Cardiac atrium fibroblast (primary cell): ENCODE measurements at places on chromosomes 4 and X. TPM values are rescaled to one million over a fixed set of nuclear protein-coding genes. Genes with fewer than 3 reads are reported as not detected.

RBM47 gene
- total RNA-seq: 0.54 and 2.4 TPM in 2 replicates

CWH43 gene
- total RNA-seq: not detected in 2 replicates

DCAF4L1 gene
- under 0.01 TPM in 1 of 2 replicates, not detected in the other for total RNA-seq

PASD1 gene
- not detected in 2 replicates for total RNA-seq

DOK7 gene
- not detected in 2 replicates for total RNA-seq

MAGEC1 gene
- not detected in 2 replicates for total RNA-seq

CLIC2 gene
- total RNA-seq: 0.54 and 0.97 TPM in 2 replicates

GPR101 gene
- total RNA-seq: not detected in 2 replicates

ADGRG4 gene
- not detected in 2 replicates for total RNA-seq

TMPRSS11D gene
- total RNA-seq: not detected in 2 replicates

HOPX gene
- total RNA-seq: 4.3 and 15.4 TPM in 2 replicates

CTAG2 gene
- not detected in 2 replicates for total RNA-seq

SLIT2 gene
- 12.8 and 24.1 TPM in 2 replicates for total RNA-seq

DGAT2L6 gene
- not detected in 2 replicates for total RNA-seq

NCAPG gene
- total RNA-seq: 7.6 and 10.7 TPM in 2 replicates

SYTL5 gene
- total RNA-seq: not detected in 2 replicates

HSFX3 gene
- total RNA-seq: not detected in 2 replicates

MORC4 gene
- total RNA-seq: 13.0 and 15.6 TPM in 2 replicates

KLB gene
- total RNA-seq: not detected in 2 replicates

ODAPH gene
- not detected in 2 replicates for total RNA-seq

GLRA2 gene
- not detected in 2 replicates for total RNA-seq

SMIM31 gene
- not detected in 2 replicates for total RNA-seq

TRIM61 gene
- 2.6 and 2.7 TPM in 2 replicates for total RNA-seq

DHX15 gene
- total RNA-seq: 92.0 and 106 TPM in 2 replicates

ADH1A gene
- not detected in 2 replicates for total RNA-seq

GSX2 gene
- not detected in 2 replicates for total RNA-seq

PRKG2 gene
- total RNA-seq: 7.6 and 17.0 TPM in 2 replicates
